ENCODE measurements at places on chromosomes 5 and 9.

DNA sequence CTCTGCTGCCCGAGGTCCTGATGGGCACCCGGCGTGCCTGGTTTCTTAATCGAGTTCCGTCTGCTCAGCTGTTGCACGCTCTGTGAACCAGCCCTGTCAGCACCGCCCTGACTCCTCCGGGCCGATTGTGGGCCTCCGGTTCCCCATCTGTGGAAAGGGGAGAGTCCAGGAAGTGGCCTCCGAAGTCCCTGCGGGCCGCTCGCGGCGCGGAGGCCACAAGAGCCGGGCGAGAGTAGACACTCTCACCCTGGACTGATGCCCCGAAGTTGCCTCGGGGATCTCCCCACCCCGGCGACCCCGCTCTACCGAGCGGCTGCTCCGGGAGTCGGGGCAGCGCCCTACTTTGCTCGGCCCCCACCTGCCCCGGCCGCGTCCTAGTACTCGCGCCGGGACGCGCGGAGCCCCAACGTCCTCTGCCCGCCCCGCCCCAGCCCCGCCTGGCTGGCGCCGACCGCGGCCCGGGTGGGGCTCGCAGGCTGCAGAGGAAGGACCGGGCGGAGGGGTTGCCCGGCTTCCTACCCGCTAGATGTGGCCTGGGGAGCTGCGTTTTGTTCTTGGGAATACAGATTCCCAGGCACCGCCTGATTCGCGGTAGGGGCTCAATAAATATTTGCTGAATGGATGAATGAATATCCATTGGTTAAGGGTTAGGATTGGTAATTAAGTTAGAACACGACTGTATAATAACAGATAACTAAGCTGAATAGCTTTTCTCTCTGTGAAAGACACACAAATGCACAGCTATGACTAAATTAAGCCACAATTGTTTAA lies 935 bp upstream of the ZNF367 start:
- DNase-seq = peak; percentile 63

GRCh38 chr5:85921590-85921989 lies 696.2 kb upstream of the COX7C start:
- DNase-seq = no peak

DNA sequence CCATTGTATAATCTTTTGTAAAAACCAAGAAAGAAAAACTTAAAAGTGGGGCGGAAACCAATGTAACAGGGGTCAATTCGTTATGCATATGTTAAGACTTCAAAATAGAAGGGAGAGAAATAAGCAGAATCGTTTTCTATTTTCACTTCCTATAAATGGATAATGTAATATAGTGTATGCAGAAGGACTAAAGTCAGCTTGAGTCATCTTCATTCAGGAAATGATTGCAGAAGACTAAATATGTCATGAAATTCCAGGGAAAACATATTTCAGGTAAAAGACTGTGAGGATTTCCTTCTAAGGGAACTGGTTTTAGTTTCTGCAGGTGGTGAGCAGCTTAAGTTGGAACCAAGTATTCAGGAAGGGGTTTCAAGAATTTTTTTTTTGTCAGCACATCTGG lies 753.3 kb downstream of the IRX1 start:
- no peak for DNase-seq

- DNase-seq = no peak
Measured at GRCh38 chr9:98877311-98877710, 66.4 kb upstream of the COL15A1 start.

DNA sequence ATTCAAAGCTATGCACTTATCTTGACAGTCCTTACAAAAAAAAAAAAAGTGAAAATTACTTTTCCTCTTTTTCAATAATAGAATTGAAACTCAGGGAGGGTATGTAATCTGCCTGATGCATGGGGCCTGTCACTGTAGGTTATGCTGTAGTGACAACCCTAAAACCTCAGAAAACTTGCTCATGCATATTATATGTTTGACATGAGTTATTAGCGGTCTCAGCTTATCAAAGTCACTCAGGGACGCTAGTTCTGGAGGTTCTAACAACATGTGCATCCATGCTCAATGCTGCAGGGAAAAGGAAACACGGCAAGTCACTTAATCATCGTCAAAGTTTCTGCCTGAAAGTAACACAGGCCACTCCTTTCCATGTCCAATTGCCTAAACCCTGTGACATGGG lies 78.4 kb upstream of the TMEM252 start:
- DNase-seq = no peak

GRCh38 chr5:91225848-91226686 lies 157.1 kb downstream of the ARRDC3 start:
- DNase-seq = peak; percentile 10

- no peak for DNase-seq
Measured at GRCh38 chr5:171521679-171522078, 102.2 kb downstream of the FGF18 start.

- DNase-seq = no peak
Measured at GRCh38 chr5:67347821-67348220, 151.2 kb upstream of the CD180 start.

GRCh38 chr5:14593326-14594021 lies 11.9 kb downstream of the OTULINL start:
- DNase-seq = no peak

DNA sequence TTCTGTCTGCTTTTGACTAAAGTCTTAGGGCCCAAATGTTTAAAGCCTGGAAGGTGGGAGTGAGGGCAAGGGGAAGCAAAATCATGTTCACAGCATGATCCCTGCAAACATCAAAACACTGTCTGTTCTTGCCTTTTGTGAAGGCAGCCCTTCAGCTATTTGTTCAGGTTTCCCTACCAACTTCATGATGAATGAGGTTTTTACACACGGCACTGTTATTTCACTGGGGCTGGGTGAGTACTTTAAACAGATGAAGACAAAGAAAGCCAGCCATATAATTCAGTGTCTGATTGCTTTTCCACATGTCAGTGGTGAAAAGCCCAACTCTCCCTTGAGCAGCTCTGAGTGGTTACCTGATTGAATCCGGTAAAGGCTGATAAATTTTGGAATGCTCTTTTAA lies 224.7 kb upstream of the GRAMD2B start:
- no peak for DNase-seq

DNA sequence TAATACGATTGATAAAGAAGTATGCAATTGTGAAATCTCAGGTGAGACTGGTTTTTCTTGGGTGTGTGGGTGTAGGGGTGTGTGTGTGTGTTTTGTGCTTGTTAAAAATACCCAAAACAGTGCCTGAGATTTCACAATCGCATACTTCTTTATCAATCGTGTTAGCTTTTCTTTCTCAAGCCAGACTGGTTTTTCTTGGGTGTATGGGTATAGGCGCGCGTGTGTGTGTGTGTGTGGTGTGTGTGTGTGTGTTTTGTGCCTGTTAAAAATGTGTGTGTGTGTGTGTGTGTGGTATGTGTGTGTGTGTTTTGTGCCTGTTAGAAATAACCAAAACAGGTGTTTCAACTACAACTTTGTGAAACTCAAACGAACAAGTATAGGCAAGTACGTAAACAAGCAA lies 53.7 kb downstream of the CERT1 start:
- DNase-seq = no peak
